Epithelial cell of proximal tubule (primary cell): ENCODE measurements at places on chromosomes 2 and 18. TPM values are rescaled to one million over a fixed set of nuclear protein-coding genes. Genes with fewer than 3 reads are reported as not detected.

Gene SLC4A1AP
- total RNA-seq = 25.8 and 34.7 TPM in 2 replicates

- DNase-seq = no peak
These were observed 38.2 kb downstream of the FOSL2 start for GRCh38 chr2:28430788-28431418.

Gene MDH1B
- 0.23 and 0.58 TPM in 2 replicates for total RNA-seq

DNA sequence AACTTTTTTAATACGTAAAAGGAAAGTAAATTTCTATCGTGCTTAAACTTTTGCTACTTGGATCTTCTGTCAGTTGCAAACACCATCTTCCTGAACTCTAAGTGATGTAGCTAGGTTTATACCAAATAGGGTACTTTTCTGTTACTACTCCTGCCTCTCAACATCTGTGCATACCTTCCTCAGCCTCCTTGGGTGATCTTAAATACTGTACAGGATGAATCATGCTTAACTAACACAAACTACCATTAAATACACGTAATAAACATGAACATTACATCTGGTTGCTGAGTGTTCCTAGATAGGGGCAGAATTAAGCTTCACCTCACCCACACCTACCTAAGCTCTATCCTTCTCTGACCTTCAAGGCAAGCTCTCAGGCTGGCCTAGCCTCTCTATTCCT is 398.0 kb downstream of the TXNL1 start:
- no peak for DNase-seq

Gene LHCGR
- not detected in 2 replicates for total RNA-seq

GRCh38 chr18:10475276-10475653 is 20.8 kb downstream of the APCDD1 start:
- no peak for DNase-seq

Gene EPB41L3
- 51.1 and 79.6 TPM in 2 replicates for total RNA-seq

DNA sequence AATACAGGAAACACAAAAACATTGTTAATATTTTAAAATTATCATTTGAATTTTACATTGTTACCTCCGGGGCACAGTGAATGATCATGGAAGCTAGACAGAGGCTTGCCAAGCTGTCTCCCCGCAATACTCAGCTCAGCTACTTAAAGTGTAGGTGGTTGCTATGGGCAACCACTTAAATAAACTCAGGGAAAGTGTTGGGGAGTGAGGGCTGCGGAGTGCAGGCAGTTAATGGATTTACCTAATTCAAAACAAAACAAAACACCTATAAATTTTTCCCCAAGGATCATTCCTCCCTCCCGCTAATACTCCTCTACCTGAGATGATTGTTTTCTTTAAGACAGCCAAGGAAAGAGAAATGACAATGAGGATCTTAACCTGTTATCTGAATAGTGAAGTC is 349.5 kb downstream of the TGIF1 start:
- DNase-seq = no peak

GRCh38 chr18:69808399-69808798 is 139.3 kb downstream of the CD226 start:
- no peak for DNase-seq

GRCh38 chr2:78301166-78301789 is 724.2 kb upstream of the REG3G start:
- DNase-seq = no peak

DNA sequence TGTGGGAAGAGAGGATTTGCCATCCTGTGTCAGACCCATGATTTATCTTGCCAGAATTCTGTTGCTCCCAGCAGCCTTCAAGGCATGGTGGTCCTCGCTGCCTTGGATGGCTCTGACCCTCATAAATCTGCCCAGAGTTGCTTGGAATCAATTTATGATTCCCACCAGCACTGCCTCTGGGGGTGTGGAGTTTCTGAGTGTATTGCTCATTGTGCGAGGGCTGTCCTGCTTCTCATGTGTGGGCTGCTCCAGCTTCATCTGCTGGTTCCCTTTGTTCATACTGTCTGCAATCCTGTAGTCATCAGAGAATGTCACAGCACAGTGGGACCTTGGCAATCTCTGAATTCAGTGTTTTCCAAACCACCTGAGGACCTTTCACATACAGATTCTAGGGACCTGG is 139.8 kb downstream of the CLIP4 start:
- DNase-seq = no peak

Gene IL36B
- total RNA-seq = not detected in 2 replicates

- no peak for DNase-seq
These were observed 87.6 kb downstream of the ALPK2 start for GRCh38 chr18:58541146-58541788.

Gene MOCOS
- total RNA-seq = 5.7 and 14.8 TPM in 2 replicates

GRCh38 chr18:3525870-3526420 is 76.0 kb downstream of the TGIF1 start:
- no peak for DNase-seq

GRCh38 chr2:75406131-75406581 is 154.6 kb downstream of the EVA1A start:
- DNase-seq = no peak

Gene SLC19A3
- total RNA-seq = 0.17 and 0.29 TPM in 2 replicates

DNA sequence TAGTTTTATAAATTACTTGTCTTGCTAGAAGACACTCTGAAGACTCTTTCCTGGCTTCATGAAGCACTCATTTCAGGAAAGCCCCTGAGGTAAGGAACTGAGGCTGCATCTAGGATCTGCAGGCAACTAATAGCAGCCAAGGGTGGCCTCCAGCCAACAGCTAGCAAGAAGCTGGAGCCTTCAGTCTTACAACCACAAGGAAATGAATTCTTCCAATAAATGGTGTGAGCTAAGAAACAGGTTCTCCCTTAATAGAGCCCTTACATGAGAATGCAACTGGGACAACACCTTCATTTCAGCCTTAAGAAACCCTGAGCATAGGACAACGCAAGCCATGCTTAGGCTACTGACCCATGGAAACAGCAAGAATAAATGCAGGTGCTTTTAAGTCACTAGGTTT is 254.6 kb upstream of the RBBP8 start:
- DNase-seq = no peak

Gene CENPA
- 24.4 and 33.7 TPM in 2 replicates for total RNA-seq

Gene DCC
- total RNA-seq = not detected in 2 replicates

GRCh38 chr2:127081826-127082633 is 24.9 kb downstream of the BIN1 start:
- no peak for DNase-seq

DNA sequence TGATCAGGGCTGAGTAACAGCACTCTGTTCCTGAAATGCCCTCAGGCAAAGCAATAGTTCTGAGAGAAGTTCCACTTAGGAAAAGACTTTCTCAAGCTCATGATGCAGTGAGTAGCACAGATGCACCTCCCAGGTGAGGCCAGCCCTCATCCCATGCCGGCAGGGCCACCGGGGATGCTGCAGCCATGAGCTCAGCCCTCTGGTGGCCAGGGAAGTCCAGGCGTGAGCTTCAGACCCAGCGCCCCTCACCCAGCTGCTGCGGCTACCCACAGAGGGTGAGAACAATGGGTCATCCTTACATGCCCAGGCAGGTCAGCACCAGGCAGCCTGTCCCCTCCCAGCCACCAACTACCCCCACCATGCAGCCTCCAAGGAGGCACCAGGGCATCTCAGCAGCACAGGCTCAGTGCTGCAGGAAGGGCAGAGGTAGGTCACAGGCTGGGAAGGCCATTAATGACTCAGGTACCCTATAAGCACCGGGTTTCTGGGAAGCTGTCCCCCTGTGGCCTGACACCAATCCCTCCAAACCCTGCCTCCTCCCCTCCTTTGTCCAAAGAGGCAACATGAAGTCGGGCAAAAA is 50.6 kb downstream of the TTC32 start:
- DNase-seq = no peak

DNA sequence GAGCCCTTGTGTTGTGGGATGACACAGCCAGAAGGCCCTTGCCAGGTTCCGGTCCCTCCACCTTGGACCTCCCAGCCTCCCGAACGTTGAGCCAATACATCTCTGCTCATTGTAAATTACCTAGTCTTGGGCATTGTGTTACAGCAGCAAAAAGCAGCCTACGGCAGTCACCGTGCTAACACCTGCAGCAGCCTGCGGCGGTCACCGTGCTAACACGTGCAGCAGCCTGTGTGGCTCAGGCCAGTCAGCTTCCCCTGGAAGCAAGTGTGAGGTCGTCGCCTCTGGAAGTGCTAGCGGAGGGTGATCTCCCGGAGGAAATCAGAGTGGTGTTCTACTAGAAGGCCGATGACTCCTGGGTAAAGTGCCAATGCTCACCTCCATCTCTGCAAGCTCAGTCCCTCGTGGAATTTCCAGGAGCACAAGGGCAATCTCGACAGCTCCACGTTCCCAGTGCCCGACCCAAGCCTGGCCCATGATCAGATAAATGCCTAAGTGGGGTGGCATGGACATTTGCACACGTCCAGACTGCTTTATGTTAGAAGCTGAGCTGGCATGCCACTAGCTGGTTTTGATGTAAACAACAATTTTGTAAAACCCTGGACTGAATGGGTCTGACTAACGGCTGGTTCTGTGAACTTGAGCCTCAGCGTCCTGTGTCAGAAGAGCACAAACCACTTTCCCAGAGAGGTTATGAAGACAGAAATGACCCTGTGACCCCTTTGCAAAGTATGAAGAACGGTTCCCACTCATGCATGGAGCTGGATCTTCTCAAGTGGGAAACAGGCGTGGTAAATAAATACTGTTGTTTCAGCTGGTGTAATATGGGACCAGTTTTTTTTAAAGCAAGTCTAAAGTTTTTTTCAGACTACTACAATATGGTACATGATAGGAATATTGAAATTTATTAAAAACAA is 11.4 kb upstream of the CNDP1 start:
- DNase-seq = peak; percentile 72

DNA sequence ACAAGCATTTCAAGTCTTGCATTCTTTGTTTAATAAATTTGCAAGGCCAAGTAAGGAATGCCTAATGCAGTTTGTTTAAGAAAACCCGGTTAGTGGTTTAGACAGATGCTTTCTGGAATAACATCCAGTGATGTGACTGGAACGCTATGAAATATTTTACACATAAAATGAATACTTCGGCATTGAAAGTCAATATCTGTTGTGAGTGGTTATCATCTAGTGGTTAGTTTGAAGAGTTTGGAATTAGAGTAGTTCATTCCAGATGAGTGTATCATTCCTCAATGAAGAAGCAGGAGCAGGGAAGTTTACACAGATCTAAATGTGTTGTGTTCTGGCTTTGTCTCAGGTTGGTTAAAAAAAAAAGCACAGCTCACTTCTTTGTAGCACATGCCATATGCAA is 608.0 kb upstream of the PIK3C3 start:
- DNase-seq = no peak

DNA sequence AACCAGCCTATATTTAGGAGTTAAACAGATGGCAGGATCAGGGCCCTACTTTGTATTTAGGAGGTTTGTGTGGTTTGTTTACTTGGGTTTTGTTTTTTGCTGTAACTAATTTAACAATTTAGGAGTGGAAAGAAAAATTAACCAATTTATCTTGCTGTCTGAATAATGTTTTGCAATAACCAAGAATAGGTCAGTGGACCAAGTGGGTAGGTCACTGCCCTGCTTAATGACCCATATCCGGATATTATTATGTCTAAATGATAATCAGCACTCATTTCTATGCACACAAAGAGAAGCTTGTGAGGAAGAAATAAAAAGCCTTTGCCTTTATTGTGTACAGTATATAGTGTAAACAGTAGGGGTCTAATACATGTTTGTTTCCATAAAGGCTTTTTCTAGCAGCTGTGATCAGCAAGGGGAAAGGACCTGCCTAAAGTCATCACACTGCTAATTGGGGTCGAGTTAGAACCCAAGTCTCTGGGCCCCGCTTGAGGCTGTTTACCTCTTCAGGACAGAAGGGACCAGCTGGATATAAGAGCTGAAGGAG is 76.6 kb downstream of the TGOLN2 start:
- no peak for DNase-seq

DNA sequence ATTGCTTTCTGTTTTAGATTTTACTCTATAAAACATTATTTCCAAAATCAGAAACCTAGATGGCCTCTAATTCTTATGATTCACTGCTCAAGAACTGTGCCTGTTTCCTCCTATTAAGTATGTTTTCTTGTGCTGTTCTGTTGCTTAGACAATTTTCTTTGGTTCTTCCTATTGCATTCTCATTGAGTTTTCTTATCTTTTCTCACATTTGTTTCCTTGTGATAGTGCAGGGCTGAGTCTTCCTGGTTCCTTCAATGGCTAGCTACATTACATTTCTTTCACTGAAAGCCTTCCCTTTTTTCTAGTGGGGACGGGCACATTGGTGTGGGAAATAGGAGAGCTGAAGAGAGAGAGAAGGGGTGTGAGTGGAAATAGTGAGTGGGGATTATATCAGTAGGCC is 183.4 kb downstream of the CALCRL start:
- DNase-seq = no peak

DNA sequence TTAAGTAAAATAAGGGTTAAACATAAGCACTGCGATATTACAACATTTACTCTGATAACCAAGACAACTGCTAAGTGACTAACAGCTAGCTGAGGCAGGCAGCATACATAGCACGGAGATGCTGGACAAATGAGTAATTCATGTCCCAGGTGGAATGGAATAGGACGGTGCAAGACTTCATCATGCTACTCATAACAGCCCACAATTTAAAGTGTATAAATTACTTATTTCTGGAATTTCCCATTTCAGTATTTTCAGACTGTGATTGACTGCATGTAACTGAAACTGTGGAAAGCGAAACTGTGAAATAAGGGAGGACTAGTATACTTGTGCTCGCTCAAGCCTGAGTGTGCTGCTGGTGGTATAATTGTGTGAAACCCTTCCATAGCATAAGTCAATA is 12.9 kb downstream of the IER3IP1 start:
- DNase-seq = no peak

DNA sequence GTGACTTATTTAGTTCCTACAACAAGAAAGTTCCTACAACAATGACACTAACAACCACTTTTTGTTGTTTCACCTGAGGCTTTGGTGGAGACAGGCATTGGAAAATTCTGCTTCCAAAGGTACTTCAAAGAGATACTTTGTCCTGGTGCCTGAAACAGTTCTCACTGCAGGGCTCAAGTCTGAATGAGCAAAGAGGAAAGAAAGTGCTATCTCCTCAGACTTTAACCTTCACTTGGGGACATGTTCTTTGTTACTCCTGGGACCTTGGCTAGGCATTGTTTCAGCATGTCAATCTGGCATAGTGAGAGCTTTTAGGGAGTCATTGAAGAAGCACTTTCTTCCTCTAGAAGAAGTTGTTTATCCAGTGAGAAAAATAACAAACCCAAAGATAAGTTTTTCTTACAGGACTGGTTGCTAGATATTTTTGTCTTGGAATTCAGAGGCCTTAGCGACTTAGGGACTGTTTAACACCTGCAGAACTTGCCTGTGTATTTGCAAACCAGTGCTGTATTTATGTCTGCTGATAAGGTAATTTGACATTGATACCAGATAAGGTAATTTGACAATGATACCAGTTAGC is 12.2 kb downstream of the MDH1 start:
- no peak for DNase-seq
